Dorsolateral prefrontal cortex (tissue), 122 donors: ENCODE measurements at places on chromosomes 2 and 18. TPM values are rescaled to one million over a fixed set of nuclear protein-coding genes. Genes with fewer than 3 reads are reported as not detected.

OBSL1 gene
- 91.1 TPM for total RNA-seq

DNA sequence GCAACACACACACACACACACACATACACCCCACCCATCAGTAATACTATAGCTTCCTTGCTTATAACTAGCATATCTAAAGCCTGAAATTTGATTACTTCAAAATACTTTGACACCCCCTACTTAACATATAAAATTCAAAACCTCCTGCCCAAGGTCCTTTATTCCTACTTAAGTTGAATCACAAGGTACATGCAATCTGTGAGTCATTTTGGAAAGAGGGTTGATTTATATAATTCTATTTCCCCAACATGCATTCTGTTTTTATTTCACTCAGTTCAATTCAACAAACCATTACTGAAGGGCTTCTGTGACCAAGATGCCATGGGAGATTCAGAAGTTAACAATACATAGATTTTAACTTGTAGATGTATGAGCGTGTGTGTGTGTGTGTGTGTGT lies 420.7 kb downstream of the METTL4 start:
- no peak for DNase-seq

DNA sequence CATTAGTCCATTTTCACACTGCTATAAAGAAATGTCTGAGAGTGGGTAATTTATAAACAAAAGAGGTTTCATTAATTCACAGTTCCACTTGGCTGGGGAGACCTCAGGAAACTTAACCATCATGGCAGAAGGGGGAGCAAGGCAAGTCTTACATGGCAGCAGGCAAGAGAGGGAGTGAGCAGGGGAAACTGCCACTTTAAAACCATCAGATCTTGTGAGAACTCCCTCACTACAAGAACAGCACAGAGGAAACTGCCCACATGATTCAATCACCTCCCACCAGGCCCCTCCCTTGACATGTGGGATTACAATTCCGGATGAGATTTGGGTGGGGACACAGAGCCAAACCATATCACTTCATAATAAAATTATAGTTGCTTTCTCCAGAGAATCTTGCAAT lies 365.5 kb upstream of the ID2 start:
- DNase-seq: no peak

OTOS gene
- 4.2 TPM for total RNA-seq

DNA sequence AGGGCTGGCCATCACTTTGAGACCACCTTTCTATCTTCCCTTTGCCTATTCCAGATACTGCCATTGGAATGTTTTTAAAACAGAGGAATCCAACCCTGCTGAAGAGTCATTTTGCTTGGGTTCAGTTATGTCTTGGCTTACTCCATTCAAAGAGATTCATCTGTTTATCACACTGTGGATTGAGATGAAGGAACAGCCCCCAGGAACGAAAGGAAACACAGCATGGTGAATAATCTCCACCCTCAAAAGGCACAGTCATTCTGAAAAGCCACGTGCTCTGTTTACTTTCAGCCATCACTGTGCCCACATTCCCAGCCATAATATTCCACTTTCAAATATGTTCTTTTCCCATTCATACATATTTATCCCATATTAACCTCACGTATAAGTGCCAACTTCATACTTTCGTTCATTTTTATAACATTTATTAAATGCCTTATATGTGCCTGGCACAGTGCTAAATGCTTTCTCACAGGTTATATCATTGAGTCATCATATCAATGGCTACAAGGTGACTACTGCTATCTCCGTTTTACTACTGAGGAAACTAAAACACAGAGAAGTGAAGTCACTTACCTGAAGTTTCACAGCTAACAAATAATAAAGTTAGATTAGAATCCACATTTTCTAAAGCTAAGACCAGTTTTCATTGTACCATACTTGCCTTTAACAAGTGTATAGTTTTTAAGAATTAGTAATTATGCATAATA lies 143.6 kb downstream of the OSR1 start:
- DNase-seq: no peak

GRCh38 chr2:188813315-188813714 lies 160.9 kb upstream of the COL3A1 start:
- no peak for DNase-seq

HOXD8 gene
- total RNA-seq: not detected

DNA sequence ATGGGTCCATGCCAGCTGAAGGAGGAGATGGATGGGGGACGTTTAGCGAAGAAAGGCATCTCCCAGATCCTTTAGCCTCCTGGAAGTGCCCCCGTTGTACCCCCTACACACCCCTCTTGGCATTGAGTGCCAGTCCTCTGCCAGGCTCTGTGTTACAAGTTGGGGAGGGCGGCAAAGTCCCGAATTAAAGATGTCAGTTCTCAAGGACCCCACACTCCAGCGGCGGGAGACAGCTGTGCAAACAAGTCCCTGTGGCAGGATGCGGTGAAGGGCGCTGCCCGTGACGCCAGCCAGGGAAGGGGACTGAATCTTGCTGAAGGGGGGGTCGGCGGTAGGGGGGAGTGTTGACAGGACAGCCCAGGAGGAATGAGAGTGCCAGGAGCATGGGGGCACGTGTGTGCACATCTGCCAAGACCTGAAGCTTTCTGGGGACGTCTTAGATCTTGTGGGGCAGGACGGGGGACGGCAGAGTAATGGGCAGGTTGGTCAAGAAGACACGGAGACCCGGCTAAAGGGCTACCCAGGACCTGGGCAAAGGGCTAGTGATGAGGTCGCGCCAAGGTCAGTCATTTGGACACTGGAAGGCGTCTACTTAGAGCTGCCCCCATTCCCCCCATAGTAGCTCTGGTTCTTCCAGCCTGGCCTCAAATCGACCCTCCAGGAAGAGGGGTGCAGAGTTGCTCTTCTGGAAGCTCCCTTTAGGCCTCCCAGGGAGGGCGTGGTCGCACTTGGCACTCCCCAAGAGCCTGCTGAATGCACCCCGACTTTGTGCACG lies 2.8 kb upstream of the CTDSP1 start:
- no peak for DNase-seq

GRCh38 chr2:58140508-58141072 lies 94.0 kb downstream of the VRK2 start:
- DNase-seq: no peak

M1AP gene
- 0.61 TPM for total RNA-seq

- DNase-seq: no peak
These were observed 282.2 kb downstream of the MREG start for GRCh38 chr2:215731108-215731658.

STPG4 gene
- 0.59 TPM for total RNA-seq
